Activated CD4-positive, alpha-beta T cell treated with anti-CD3 and anti-CD28 coated beads, Interleukin-2, amount 50 U/mL, for 4 hours (primary cell): ENCODE measurements at places on chromosomes 3 and 15.

- no peak for DNase-seq
Measured at GRCh38 chr3:176293276-176293675, 904.0 kb downstream of the TBL1XR1 start.

DNA sequence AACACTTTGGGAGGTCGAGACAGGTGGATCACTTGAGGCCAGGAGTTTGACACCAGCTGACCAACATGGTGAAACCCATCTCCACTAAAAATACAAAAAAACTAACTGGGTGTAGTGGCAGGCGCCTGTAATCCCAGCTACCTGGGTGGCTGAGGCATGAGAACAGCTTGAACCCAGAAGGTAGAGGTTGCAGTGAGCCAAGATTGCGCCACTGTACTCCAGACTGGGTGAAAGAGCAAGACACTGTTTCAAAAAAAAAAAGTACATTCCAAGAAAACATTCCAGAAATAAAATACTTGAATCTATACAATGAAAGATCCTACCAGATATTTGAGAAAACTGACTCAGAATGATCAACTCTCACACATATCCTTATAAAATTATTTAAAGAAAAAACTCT lies 30.4 kb downstream of the TFDP2 start:
- no peak for DNase-seq

GRCh38 chr15:68175526-68175925 lies 29.6 kb downstream of the CALML4 start:
- no peak for DNase-seq

GRCh38 chr3:72245183-72245811 lies 460.3 kb upstream of the PROK2 start:
- DNase-seq, result no peak

- DNase-seq, result no peak
Measured at GRCh38 chr3:124676236-124676635, 54.0 kb upstream of the UMPS start.

GRCh38 chr3:48400824-48401433 lies 28.9 kb downstream of the FBXW12 start:
- peak; percentile 60 for DNase-seq

- DNase-seq, result no peak
Measured at GRCh38 chr3:118199044-118199443, 835.6 kb downstream of the IGSF11 start.

- no peak for DNase-seq
Measured at GRCh38 chr15:57806003-57806402, 99.5 kb downstream of the POLR2M start.

DNA sequence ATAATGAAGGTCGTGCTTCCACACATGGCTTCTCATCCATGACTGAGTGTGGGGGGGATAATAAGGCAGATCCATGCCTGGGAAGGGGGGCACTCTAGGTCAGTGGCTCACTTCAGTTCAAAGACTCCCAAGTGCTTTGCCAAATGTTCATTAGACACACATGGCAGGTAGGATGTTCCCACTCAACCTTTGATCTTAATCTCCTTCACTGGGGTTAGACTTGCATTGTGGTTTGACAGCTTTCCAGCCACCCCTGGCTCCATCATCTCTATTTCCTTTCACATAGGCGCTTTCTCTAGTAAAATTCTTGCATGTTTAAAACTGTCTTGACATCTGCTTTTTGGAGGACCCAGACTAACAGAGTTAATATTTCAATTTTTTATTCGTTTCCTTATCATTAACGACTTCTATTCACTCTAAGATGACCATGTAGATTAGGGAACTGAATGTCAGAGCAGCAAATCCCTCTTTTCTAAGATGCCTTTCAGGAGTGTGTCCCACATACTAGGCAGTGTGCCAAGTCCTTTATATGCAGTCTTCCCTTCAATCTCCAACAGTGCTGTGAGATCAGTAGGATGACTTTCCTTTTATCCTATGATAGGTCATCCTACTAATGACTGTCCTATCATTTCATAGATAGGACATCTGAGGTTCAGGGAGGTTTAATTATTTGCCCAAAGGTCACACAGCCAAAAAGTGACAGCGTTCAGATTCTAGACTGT lies 57.9 kb downstream of the BTD start:
- DNase-seq, result no peak

DNA sequence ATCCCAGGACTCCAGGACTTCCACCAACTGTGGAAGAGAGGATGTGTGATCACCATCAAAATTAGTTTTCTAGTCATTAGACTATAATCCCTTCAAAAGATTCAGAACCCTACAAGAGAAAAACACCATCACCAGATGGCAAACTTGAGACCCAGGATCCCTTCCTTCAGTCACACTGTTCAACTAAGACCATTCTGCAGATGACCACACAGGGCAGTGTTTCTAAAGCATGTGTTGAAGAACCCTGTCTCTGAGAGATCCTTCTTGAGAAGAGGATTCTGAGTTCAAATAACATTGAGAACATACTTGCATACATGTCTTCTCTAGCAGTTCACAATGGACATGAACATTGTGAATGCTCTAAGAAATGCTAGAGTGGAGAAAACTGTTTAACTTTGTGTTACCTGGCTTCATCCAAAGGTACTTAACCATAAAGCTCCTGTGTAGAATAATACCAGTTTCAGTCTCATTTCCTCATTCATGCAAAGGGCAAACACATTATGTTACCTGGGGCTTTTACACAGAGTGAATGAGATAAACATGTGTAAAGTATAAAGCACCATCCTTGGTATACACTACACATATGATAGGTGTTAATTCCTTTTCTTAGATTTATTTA lies 2.4 kb upstream of the ADGRG7 start:
- no peak for DNase-seq

DNA sequence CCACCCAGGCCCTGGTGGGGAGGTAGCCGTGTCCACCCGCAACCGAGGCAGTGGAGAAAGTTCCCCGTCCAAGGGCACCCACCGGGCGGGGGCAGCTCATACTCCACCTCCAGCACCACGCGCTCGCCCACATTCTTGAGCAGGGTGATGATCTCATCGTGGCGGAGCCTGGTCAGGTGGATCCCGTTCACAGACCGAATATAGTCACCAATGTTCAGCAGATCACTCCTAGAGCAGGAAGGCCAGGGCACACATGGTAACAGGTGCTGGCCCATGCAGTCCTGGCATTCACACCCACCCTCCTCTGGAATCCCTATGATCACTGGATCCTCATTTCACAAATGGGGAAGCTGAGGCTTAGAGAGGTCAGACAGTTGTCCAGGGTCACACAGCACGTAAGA lies 15.8 kb downstream of the GRIP2 start:
- DNase-seq, result no peak

- no peak for DNase-seq
Measured at GRCh38 chr3:18633002-18633401, 207.9 kb upstream of the SATB1 start.

DNA sequence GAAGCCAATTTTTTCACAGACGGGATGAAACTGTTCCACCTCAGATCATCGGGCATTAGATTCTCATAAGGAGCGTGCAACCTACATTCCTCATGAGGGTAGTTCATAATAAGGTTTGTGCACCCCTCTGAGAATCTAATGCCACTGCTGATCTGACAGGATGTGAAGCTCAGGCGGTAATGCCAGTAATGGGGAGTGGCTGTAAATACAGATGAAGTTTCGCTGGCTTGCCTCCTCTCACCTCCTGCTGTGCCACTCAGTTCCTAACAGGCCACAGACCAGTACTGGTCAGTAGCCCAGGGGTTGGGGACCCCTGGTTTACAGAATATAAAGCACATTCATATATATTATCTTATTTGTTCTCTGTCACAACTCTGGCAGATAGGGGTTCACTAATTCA lies 2.1 kb upstream of the LIMD1 start:
- DNase-seq, result no peak

GRCh38 chr15:85404176-85404917 lies 23.9 kb downstream of the AKAP13 start:
- no peak for DNase-seq

DNA sequence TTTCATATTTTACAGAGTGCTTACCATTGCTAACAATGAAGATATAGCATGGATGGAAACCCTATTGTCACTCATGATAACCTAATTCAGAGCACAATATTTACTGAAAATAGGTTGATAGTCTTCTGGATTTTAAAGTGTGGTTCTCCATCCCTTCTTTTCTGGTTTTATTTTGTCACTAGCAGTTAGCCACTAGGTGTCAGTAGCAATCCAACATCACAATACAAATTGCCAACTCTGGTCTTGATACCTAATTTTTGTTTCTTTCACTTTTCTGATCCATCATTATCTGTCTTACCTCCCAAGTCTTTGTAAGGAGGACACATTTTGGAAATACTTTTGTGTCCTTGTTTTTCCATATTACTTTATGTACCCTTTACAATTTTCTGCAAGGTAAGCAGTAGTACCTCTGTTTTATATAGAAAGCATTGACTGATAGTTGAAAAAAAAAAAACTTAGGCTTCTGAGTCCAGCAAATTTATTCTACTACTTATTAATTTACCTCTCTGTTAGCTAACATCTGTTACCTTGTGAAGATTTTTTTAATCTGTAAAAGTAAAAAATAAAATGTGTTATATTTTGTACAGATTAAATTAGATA lies 28.3 kb upstream of the CRYBG3 start:
- no peak for DNase-seq

- no peak for DNase-seq
Measured at GRCh38 chr3:49346797-49347251, 7.0 kb upstream of the USP4 start.

DNA sequence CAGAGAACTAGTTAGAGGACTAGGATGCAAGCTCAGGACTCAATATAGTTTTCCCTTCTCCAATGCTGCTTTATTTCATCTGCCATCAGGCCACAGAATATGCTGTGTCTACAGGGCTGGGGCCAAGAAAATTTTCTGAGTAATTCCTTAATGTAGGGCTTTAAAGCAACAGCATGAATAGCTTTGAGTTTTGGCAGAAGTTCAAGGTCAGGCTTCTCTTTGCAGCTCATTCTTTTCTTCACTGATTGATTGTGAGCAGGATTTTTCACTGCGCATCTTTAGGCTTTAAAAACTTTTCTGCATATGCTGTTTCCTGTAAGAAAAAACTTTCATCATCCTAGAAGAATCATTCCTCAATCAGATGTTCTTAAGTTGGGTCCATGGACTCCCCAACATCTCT lies 4.6 kb downstream of the TMEM108 start:
- DNase-seq, result no peak
